Effector CD4-positive, alpha-beta T cell (primary cell): ENCODE measurements at places on chromosomes 2 and 18.

- DNase-seq = no peak
Measured at GRCh38 chr2:105778080-105778607, 33.4 kb downstream of the NCK2 start.

GRCh38 chr2:168740360-168740759 is 62.1 kb upstream of the NOSTRIN start:
- no peak for DNase-seq

- DNase-seq = no peak
Measured at GRCh38 chr18:57446322-57446721, 11.1 kb downstream of the ONECUT2 start.

GRCh38 chr2:128772671-128773070 is 454.0 kb upstream of the HS6ST1 start:
- DNase-seq = no peak

DNA sequence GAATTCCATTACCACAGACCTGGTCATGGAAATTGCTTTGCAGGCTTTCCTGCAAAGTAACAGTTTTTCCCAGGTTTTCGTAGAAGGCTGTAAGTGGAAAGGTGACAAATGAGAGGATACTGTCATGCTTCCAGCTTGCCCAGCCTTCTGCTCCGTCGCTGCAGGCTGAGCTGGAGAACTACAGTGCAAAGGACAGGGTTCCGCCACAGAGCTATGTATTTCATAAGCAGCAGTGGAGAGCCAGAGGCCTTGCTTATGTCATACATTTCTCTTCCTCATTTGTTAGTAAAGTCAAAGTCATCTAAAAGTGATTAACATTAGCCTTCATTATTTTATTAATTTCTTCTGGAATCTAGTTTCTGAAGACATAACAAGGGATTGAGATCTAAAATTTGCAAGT is 72.9 kb upstream of the RBM44 start:
- DNase-seq = no peak
